ENCODE measurements at places on chromosomes 5 and 9.
A peak's percentile ranks its signal among the peaks of the same experiment; 100 is the strongest.

GRCh38 chr9:109604131-109604530 is 106.0 kb upstream of the PTPN3 start:
- no peak for DNase-seq

DNA sequence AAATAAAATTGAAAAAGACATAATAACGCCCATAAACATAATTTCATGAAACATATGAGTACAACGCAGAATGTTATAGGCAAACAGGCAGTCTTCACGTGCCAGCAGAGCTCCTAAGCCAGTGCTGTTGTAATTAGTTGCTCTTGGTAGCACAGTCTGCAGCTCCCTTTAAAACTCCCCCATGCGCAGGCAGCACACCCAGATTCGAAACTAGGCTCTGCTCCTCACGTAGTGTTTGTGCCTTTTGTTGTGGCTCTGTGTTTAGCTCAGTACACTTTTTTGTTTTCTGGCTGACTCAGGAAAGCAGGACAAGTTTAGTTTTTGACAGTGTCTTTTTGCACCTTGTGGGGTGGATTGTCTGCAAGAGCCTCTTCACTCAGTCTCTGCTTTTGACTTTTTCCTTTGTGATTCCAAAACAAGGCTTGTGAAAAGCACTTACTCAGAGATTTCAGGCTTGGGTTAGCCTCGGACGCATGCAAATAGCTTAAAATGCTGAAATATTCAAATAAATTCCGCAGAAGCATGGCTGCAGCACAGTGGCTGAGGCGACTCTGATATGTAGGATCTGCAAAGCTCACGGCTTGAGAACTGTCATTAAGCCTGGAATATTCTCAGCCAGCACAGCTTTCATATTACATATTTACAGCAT is 113.6 kb downstream of the IRX1 start:
- DNase-seq: no peak

- DNase-seq: no peak
These were observed 438.1 kb downstream of the ACTL7B start for GRCh38 chr9:108417726-108418125.

DNA sequence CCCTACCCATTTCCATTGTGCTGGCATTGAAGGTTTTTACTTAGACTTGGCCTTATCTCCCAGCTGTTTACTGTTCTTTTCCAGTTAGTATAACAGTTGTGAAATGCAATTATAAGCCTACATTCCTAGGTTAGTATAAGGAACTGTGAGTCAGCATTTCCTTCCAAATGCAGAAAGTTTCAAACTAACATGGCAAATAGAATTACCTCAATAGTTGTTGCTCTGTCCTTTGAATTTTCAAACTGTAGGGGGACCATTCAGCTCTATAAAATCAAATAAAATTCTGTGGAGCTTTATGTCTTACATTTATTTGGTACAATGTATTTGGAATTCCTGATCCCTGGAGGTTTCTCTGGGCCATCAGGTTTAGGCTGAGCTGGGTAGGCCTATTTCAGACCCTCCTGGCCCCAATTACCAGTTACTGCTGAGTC is 47.2 kb downstream of the ARHGEF28 start:
- peak; percentile 40 for DNase-seq

DNA sequence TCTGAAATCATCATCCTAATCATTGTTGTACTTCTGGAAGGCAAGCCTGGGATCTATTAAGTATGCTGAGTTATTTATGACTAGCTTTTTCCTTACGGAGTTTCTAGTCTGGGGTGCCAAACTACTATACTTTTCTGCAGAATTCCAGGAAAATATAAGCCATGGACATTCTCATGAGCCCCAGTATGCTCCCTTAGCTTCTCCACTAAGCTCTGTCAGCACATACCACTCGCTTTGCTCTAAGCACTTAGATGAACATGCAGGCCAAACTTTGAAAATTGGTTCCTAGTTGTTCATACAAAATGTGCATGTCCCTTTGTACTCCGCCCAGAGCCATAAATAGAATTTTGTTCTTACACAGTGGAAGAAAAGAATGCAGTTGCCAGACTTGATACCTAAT is 284.6 kb downstream of the ARRDC3 start:
- DNase-seq: no peak

All from HTR-8/SVneo (cell line).